ENCODE measurements at places on chromosomes 6 and 20.

DNA sequence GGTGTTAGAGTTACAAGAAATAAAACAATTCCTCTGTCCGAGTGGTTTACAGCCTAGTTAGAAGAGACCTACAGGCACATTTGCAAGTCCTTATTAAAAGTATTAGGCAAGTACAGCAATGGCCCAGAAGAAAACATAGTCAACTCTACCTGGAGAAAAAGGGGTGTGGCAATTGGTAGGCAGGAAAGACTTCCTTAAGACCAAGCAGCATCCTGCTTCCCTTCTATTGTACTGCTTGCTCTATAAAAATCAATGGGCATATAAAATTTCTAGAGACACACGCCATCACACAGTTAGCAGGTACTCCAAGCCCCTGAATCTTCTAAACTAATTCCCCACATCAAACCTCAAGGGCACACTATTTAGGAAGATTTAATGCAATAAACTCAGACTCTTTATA lies 185.6 kb downstream of the ATXN1 start:
- no peak for DNase-seq

- no peak for DNase-seq
Measured at GRCh38 chr20:41978875-41979274, 360.7 kb upstream of the CHD6 start.

GRCh38 chr20:51735728-51736600 lies 32.2 kb downstream of the ATP9A start:
- DNase-seq = no peak

DNA sequence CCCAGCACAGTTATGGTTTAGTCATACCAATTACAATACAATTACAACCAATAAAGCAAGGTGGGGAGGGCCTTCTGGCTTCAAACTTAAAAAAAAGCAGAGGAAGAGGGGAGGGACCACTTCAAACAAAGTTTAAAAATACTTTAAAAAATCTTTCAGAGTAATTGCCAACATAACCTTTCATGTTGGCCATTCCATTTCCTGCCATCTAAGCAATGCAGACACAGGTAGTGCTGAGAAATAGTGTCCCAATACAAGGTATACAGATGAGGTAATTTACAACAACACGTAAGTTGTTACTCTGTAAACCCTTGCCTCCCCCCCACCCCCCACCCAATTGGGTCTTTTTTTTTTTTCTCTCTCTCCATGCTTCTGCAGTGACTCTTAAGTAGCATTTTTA lies 18.8 kb upstream of the TBC1D20 start:
- DNase-seq = no peak

GRCh38 chr20:18087054-18087453 lies 29.3 kb upstream of the OVOL2 start:
- DNase-seq = no peak

- DNase-seq = no peak
Measured at GRCh38 chr6:13674533-13675190, 37.0 kb downstream of the RANBP9 start.

GRCh38 chr6:128389820-128390534 lies 130.4 kb downstream of the PTPRK start:
- no peak for DNase-seq

DNA sequence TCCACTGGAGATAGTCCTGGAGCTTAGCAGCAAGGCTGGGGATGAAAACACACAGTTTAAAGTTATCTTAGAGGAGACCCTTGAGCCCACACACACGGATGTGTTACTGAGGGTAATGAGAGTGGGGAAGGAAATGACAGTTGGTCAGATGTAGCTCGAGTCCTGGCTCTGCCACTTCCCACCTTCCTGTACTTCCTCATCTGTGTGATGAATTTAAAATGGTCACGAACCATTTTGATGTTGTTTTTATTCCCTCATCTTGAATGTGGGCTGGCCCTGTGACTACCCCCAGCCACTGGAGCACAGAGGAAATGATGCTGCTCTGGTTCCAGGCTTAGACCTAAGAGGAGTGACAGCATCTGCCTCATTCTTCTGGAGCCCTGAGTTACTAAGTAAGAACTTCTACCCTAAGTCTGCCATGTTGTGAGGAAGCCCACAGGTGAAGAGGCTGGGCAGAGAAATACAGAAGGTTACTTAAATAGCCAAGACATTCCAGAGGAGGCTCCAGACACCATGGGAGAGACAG lies 141.2 kb downstream of the NRN1 start:
- no peak for DNase-seq

DNA sequence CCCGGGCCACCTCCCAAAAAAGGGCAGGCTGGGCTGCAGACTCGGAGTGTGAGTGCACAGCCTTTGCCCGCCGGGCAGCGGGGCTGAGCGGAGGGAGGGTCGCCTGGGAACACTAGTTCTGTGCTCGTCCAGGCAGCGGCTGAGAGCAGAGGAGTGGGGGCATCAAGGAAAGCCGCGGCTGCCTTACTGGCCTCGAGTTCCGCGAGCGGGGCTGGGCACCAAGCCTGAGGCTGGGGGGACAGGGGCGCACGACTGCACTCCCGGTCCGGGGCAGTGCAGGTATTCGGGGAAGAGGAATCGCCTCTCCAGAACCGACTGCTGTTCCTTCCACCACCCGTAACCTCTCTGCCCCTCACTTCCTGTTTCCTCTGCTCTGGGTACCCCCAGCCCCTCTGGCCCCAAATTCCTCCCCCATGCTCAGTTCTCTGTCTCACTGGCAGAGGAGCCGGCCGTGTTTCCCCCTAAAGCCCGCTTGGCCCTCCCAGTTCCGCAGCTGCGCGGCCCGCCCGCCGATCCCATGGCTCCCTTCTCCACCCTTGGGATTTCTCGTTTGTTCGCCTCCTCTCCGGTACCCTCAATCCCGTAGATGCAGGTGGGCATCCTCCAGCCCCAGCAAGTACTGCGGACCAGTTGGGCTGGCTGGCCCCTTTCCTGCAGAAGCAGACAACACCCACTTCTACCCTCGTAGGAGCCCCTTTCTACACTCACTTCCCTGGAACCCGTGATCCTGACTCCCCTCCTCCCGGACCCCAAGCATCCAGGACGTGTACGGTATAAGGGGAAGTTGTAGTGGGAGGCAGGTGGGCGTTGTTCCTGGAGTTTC lies 5.1 kb downstream of the RING1 start:
- no peak for DNase-seq

- no peak for DNase-seq
Measured at GRCh38 chr6:148720897-148721296, 25.9 kb upstream of the UST start.

DNA sequence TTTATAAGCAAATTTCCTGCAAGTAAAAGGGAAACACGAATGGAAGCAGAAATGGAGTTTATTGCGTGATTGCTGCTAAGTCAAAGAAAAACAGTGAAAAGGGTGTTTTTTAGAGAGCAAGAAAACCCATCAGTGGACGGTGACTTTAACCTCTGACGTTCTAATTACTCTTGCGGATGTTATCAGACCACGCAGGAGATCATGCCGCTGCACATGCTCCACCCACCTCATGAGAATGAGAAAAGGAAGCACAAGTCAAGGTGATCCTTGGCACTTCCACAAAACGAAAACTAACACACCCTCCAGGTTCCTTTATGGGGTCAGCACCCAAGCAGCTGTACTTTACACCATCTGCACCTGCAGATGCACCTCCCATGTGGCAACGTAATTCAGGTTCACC lies 45.0 kb downstream of the LYRM4 start:
- no peak for DNase-seq

DNA sequence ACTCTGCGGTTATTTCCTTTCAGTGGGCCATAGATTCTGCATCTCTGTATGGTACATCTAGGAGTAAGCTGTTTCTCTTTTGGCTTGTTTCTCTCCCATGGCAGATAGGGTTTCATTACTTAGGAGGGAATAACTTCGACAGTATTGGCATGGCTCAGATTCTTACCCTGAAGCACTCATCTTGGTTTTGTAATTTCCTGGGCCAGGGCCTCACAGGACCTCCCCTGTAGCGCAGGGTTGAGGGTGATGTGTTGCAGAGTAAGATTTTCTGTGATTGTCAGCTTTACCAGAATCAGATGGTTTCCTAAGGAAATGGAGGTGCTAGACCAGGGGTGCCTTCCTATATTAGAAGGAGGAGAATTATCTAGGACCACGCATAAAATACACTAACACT lies 78.3 kb downstream of the STXBP5 start:
- DNase-seq = no peak

Data from endothelial cell of umbilical vein (primary cell).